Right atrium auricular region (tissue), 2 donors: ENCODE measurements at places on chromosomes 3 and 15.

DNA sequence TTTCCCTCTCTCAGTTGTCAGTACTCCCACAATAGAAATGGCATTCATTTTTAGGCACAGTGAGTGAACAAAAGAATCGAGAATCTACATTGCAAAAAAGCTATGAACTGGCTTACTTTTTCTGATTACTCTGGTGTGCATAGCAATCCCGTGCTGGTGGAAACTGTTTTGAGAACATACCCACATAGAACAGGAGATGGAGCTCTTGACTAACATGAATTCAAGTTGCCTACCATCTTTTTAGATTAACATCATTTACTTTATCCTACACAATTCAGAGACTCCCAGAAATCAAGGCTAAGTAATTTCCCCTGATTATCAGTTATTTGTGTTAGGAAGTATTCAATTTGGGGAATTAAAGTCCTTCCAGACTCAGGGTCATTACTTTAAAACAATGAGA is 326.6 kb downstream of the ARPP21 start:
- DNase-seq: no peak

- no peak for DNase-seq
Observed at GRCh38 chr3:197680955-197681521, 55.7 kb downstream of the RUBCN start.

- DNase-seq: no peak
Observed at GRCh38 chr3:165753560-165753959, 83.7 kb downstream of the BCHE start.

- DNase-seq: no peak
Observed at GRCh38 chr3:62818347-62818746, 56.9 kb downstream of the CADPS start.

- no peak for DNase-seq
Observed at GRCh38 chr3:17190353-17191078, 305.8 kb downstream of the PLCL2 start.

- DNase-seq: no peak
Observed at GRCh38 chr3:175222356-175222755, 363.2 kb downstream of the NAALADL2 start.

DNA sequence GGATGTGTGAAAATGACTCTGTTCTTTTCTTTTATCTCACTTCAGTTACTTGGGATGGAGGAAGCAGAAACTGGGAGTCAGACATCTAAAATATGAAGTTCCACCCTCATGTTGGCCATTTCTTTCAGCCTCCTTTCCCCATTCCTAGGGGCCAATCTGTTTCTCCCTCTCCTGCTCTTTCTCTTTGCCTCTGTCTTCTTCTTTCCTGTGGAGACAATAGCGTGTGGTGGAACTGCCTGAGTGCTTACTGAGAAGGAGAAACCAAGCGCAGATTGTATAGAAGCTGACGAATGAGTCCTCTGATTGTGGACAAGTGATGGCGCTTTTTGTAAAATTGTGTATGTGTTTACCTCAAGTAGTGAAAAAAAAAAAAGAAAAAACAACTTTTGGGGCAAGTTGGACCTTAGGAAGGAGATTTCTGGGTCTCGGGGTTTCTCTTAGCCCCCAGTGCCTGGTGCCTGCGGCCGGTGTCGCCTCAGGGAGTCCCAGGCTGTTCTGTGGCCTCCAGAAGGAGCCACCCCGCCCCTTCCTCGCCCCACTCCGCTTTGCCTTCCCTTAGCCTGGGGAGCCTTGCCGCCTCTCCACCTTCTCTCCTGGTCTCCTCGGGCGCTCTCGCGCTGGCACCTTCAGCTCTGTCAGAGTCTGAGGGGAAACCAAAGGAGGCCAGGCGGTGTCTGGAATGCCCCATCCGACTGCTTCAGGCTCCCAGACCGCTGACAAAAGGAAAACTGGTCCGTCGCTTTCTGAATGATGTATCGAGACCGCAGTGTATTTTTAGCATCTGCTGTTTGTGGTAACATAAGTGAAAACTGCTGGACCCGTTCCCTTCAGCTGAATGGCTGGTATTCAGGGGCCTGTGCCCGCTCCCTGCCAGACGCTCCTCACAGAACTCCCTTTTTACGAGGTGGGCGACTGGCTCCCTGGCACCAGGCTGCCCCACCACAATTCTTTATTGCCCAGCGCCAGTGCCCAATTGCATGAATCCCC is 30.1 kb downstream of the SCG5 start:
- DNase-seq: no peak

GRCh38 chr15:82653483-82654168 is 6.5 kb upstream of the CPEB1 start:
- DNase-seq: peak; percentile 21

DNA sequence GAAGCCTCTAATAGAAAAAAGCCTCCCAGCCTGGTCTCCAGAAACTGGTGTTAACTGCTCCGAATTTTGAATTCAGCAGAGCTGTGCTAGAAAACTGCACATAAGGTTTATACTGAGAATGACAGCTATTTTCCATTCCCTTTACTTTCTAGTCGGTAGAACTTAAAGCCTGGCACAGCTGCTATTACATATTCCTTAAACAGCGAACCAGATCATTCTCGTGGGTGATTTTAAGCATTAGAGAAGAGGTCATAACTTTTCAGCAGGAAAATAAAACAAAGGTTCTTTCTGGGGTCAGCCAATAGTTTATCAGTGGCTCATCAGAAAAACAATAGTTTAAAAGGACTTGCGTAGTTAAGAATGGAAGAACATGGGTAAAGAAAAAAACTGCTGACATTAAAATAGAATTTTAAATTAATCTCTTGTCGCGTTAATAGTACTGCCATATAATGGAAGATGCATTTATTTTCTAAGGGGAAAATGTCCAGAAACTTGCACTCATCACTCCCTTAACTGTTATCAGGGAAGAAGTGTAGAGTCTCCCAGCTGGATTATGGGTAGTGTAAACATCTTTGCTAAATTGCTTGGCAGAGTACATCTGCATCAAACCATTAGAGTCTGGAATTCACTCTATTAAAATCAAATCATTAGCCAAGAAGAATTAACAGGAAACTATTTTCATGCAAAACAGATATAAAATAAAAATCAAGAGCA is 7.9 kb downstream of the VGLL4 start:
- DNase-seq: no peak

DNA sequence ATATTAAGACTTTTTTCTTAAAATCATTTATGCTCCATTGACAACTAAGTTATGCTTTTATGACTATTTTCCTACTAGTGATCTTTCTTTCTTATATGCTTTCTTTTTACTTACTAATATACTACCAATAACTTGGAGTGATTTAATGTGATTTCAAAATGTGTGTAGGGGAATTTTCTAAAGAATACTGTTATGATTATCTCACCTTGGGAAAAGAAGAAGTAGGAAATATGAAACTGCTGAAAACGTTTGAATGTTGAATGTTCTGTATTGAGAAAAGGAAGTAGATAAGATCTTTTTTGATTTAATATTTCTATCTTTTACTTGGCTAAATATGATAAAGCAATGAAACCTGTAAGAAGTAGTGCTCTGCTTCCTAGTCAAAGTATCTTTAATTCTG is 7.8 kb upstream of the CD200R1 start:
- no peak for DNase-seq

DNA sequence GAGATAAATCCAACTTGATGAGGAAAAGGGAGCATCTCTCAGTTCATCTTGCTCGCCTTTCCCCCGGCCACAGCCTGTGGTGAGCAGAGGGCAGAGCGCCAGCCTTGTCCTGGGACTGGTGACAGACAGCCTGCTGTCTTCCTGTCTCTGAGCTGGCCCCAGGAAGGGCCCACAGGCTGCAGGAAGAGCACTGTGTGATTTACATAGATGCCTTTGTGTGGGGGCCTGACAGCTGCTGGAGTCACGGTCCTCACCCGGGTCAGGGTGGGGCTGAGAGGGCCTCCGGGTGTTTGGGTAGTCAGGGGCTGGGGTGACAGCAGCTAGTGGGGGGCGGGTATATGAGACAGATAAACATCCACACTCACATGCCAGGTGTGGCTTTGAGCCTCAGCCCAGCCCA is 29.3 kb downstream of the PLA2G4D start:
- no peak for DNase-seq

GRCh38 chr15:59536553-59536952 is 75.0 kb upstream of the GCNT3 start:
- no peak for DNase-seq

DNA sequence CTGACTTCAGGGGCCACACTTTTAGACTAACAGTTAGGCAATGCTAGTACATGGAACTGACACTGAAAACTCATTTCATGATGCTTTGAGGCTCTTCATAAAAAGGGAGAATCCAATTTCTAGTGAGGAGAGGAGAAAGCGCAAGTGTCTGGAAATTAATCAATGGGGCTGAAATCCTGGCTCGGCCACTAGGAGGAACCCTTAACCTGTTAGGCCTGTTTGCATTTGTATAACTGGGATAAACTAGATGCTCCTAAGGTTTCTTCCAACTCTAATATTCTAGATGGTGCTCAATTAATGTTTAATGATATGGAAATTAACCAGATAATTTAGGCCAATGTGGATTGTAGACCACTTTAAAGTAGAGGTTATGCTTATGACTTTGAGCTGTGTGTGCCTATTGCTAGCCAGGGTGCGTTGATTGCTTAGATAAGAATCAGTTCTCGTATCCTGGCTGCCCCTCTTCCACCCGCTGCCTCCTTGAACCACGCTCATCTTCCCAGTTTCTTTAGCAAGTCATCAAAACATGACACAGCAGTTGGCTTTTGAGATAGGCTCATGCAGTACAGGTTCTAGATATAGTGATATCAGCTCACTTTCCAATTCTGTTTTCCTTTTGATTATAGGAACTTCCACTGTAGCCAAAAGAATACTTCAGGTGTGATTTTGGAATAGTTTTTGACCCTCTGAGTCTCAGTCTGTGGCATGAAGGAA is 16.8 kb upstream of the CRBN start:
- no peak for DNase-seq

DNA sequence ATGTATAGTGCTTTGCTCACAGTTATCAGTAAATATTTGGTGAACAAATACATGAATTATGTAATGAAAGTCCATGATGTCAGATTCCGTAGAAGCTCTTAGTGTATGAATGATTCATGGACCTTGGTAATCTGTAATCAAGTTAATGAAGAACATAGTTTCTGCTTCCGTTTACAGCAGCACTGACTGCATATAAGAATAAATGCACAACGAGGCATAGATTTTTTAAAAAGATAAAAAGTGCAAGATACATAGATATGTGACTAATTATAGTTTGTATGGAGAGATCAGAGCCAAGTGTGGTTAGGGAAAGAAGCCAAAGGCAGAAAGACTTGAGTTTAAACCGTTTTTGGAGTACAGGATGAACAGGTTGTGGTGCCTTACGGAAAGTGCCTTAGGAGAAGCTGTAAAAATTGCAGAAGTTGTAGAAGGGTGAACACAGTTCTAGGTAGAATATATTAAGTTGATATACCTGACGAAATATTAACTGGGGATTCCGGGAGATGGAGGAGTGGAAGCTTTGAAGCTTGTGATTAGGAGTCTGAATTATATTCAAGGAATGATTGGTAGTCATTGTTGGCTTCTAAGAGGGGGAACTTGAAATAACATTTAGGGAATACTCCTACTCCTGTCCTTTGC is 293.1 kb downstream of the NLGN1 start:
- no peak for DNase-seq

DNA sequence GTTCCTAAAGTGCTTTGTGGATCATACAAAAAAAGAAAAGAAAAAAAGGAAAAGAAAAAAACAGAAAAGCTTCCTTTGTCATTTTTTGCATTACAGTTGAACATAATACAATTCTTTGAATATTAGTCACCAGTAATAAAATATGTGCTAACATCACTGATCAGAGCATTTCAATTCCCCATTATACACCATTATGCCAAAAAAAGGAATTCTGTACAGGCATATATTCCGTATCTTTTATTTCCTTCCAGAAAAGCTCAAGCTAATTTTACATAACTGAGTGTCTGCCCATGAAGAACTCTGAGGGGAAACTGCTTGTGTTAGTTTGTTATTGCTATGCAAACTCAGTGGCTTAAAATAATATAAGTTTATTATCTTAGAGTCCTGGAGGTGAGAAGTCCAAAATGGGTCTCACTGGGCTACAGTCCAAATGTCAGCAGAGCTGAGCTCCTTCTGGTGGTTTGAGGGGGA is 377.9 kb downstream of the GAP43 start:
- no peak for DNase-seq
